Activated T-cell treated with anti-CD3 and anti-CD28 coated beads for 48 hours (primary cell): ENCODE measurements at places on chromosomes 12 and 14.

DNA sequence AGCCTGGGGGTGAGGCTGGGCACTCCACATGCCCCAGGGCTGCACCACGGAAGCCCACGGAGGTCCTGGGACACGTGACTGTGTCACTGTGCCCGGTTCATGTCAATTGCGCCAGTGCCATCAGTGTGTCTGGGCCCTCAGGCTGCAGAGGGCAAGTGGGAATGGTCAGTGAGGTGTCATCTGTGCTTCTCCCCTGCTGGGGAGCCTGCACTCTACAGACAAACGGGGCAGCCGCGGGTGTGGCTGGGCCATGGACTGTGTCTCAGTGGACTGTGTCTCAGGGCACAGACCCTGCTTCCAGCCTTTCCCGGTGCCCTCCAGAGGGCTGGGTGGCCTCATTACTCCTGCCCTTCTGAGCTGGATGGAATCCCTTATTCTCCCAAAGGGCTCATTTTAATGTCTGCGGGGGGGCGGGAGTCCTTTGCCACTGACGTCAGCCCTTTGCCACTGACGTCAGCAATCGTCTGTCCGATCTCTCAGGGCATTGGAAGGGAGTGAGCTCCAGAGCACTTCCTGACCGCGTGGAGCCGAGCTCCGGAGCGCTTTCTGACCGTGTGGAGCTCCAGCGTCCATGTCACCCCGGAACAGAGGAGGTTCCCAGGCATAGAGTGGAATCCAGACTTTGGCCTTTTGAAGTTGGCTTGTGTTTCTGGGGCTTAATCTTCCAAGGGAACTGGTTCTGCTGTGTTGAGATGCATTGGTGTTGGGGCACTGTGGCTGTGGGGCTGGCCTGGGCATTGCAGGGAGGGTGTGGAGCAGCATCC lies 72.4 kb downstream of the ADGRD1 start:
- DNase-seq: no peak

- no peak for DNase-seq
These were observed 214.3 kb downstream of the ZFP36L1 start for GRCh38 chr14:68578597-68578996.

DNA sequence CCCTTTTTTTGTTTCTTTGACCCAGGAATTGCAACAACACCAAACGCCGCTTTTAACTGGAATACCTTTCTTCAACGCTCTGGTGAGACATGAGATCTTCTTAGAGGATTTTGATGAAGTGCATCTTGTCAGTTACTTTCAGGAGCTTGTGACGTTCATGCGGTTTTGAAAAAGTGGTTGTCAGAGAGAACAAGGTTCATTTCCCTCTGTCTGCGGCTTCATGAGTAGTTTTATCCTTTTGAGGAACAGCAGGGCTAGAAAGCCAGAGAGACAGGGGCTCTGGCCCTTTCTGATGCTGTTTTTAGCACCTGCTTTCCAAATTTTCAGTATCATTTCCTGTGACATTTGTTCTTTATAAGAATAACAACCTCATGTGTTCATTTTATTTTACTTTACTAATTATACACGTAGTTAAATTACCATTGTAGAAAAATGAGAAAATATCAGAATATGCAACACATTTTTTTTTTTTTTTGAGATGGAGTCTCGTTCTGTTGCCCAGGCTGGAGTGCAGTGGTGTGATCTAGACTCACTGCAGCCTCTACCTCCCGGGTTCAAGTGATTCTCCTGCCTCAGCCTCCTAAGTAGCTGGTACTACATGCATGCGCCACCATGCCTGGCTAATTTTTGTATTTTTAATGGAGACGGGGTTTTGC lies 61.8 kb downstream of the GLT1D1 start:
- DNase-seq: peak; percentile 6

GRCh38 chr12:91182636-91183455 lies at the start of gene DCN:
Gene DCN (minus strand): TSS chr12:91182817. CDS start chr12:91178552, 4,265 bp downstream.
- no peak for DNase-seq

- no peak for DNase-seq
These were observed 7.9 kb upstream of the HCAR1 start for GRCh38 chr12:122738571-122738970.
